ENCODE measurements at places on chromosomes 5 and 9.

GRCh38 chr5:179257176-179257682 is 88.0 kb downstream of the ADAMTS2 start:
- no peak for DNase-seq

GRCh38 chr5:134420343-134420742 is 8.7 kb upstream of the CDKN2AIPNL start:
- DNase-seq: no peak

DNA sequence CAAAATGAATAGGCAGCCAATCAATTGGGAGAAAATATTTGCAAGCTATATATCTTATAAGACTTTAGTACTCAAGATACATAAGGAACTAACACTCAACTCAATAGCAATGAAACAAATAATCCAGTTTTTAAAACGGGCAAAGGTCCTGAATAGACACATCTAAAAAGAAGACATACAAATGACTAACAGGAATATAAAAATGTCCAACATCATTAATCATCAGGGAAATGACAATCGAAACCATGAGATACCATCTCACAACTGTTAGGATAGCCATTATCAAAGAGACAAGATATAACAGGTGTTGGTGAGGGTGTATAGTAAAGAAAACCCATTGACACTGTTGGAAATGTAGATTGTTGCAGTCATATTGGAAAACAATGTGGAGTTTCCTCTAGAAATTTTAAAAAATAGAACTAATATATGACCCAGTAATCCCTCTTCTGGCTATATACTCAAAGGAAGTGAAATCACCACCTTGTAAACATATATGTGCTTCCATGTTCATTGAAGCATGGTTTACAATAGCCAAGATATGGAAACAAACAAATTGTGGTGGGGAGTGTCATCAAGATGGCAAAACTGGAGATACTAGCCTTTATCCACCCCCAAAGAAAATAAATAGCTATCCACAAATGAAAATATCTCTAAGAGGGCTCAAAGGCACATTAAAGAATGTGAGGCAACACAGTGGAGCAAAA is 13.9 kb upstream of the BTNL3 start:
- DNase-seq: no peak

DNA sequence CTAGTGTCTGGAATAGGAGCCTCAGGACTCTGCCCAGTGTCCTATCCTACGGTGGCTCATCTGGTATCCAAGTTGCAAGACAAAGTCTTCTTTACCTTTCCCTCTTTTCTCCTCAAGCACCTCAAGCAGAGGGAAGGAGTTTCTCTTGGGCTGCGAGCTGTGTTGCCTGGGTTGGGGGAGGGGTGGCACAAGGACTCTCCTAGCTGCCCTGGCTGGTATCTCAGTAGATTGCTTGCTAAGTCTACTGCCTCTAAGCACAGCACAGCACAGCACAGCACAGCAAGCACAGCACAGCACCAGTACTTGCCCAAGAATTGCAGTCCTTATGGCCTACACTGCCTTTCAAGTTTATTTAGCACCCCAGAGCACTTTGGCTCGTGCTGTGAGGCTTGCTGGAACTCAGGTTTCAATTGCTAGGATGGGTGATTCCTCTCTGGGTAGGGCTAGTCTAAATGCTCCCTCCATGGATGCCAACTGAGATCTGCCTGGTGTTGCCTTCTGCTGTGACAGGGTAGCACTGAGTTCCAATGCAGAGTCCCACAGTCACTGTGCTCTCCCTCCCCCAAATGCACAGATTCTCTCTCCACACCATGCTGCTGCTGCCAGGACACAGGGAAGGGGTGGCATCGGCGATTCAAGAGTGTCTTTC is 213.1 kb upstream of the POU5F2 start:
- DNase-seq: no peak

GRCh38 chr9:133606708-133607025 is 2.5 kb downstream of the FAM163B start:
- no peak for DNase-seq

DNA sequence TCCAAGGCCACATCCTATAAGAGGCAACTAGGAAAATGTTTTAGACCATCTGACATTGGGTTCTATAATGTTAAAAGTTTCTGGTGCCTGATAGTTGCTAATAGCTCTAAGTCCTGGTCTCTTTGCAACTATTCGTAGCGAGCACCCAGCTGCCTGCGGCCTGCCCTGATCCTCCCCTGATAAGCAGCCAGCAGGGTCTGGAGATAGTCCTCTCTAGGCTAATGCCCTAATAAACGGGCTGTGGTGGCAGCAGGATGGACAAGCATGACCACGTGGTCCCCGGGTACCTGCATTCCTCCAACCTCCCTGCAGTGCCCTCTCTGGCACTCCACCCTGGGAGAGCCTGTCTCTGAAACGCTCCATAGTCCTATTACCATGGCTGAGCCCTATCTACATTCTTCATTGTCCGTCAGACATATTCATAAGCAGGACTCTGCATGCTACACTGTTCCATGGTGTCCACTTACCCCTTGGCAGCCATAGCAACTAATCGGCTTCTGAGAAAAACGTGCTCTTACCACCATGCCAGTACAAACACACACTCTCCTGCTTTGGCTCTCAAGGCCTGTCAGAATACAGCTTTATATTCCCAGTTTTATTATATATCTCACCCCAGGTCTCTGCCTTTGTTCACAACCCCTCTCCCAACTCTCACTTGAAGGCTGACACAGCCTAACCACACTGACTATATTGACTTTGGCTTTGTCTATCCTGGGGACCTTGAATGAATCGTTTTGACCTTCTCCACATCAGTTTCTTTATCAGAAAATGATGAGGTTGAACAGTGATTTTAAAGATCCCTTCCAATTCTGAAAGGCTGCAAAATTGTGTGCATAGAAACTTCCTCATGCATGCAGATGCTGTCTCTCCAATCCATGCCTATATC is 49.9 kb upstream of the DAPK1 start:
- DNase-seq: no peak

- no peak for DNase-seq
These were observed 276.4 kb downstream of the CDK5RAP2 start for GRCh38 chr9:120303519-120303918.

- DNase-seq: no peak
These were observed 63.9 kb upstream of the TNFAIP8 start for GRCh38 chr5:119291877-119292276.

- DNase-seq: no peak
These were observed 12.1 kb downstream of the NCBP1 start for GRCh38 chr9:97645720-97646119.

DNA sequence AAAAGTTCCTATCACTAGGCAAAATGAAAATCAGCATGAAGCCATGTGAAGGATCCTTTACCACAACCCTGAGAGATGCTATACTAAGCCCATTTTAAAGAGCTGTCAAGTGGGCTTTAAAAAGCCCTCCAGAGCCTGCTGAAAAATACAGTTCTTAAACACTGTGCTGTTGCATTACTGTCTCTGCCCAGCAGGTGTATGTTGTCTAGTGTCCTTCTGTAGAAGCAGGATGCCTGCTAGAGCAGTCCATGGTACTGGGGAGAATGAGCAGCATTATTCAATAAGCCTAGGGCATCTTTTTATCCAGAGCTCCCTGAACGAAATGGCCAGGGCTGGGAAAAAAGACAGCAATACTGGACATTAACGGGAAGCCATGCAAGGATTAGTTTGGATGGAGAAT is 126.2 kb upstream of the PLCXD3 start:
- no peak for DNase-seq

- DNase-seq: no peak
These were observed 70.7 kb upstream of the GNE start for GRCh38 chr9:36328798-36329411.

DNA sequence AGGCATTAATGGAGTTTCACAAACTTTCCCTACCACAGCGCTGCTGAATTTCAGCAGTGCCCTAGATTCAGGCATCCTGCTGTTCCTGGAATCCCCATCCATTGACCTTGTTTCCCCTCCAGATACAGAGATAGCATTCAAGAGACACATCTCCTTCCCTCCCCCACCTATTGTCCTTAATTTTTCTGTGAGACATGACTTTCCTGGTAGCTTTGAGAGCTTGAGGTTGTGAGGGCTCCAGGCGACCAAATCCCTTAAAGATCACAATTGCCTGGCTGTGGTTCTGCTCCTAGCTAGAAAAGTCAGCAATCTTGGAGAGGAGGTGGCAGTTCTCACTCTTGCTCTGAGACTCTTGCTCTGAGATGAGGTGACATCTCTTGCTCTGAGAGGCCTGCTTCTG is 48.0 kb downstream of the PRR16 start:
- DNase-seq: no peak

DNA sequence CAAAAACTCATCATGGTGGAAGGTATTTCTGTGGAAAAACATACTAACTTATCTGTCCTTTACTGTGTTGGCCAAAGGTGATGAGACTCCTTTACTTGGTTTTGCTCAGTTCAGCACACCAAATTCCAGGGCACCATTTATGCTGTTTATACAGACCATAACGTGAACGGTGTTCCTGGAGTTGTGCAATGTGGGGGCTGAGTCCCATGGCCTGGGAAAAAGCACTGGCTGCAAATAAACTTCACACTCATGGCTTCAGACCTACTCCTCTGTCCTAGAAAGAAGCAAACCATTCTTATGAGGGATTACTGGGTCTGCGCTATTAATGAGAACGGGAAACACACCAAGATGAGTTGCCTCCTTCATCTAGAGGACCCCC is 10.4 kb downstream of the FREM1 start:
- DNase-seq: no peak

GRCh38 chr9:127489471-127490115 is 38.3 kb downstream of the LRSAM1 start:
- no peak for DNase-seq

DNA sequence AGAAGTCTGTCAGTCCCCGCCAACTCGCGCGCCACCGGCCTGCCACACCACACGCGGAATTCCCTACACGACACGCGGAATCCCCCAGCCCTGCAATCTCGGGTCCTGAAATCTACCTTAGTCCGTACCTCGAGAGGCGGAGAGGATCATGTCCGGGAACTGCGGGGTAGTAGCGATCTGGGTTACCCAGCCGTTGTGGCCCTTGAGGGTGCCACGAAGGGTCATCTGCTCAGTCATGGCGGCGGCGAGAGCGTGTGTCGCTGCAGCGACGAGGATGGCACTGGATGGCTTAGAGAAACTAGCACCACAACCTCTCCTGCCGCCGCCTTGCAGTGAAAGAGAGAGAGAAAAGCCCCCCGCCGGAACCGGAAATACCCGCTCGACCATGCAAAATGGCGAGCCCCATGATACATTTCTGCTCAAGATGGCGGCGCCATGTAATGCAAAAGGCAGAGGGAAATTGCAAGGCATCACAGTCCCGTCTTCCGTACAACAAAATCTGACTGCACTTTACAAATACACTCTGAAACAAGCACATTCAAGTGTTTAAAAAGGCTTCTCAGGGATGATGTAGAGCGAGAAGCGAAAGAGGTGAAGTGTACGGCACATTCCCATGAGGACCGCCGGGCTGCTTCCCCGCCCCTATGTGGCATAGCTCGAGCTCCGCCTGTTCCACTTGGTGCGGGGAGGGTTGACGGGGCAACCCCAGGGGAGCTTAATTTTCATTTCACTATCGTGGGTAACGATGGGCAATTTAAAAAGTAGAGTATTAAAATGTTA is at the start of gene RACK1:
Gene RACK1, minus strand, starts transcription at position 343 of the 780 bp plus-strand sequence. Its CDS starts 106 bp downstream, at position 237.
- peak; percentile 83 for DNase-seq

GRCh38 chr5:16588434-16589214 is 28.2 kb downstream of the RETREG1 start:
- DNase-seq: no peak

DNA sequence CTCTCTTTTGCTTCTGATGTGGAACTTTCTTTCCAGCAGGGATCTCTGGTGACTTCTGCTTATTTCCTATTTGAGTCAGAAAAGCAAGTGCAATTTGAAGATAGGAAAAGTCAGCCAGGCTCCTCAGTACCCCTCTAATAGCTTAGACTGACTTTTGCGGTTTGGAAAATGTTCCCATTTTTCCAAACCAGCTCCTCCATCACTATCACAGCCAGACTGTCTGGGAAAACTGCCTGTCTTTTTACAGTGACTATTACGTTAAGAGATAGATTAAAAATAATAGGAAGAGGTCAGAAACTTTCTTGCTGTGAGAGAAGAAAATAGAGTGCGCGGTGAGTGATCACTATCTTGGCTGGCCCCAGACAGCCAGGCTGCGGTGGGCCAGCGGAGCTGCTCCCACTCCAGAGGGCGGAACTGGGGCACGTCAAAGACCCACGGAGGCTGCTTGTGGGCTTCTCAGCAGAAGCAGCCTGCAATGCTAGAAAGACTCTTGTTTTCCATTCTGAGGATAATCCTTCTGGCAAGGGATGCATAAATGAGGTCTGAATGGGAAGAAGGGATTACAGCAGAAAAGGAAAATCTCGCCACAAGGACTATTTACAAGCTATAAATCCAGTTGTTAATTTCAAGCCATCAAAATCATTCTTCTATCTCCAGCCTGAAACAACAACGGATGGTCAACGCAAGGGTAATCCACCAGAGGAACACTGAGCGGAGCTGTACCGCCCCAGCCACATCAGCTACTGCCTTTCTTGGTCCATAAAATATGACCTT is 151.0 kb upstream of the MSX2 start:
- no peak for DNase-seq

- no peak for DNase-seq
These were observed 236.6 kb downstream of the CDK5RAP2 start for GRCh38 chr9:120343416-120343815.

DNA sequence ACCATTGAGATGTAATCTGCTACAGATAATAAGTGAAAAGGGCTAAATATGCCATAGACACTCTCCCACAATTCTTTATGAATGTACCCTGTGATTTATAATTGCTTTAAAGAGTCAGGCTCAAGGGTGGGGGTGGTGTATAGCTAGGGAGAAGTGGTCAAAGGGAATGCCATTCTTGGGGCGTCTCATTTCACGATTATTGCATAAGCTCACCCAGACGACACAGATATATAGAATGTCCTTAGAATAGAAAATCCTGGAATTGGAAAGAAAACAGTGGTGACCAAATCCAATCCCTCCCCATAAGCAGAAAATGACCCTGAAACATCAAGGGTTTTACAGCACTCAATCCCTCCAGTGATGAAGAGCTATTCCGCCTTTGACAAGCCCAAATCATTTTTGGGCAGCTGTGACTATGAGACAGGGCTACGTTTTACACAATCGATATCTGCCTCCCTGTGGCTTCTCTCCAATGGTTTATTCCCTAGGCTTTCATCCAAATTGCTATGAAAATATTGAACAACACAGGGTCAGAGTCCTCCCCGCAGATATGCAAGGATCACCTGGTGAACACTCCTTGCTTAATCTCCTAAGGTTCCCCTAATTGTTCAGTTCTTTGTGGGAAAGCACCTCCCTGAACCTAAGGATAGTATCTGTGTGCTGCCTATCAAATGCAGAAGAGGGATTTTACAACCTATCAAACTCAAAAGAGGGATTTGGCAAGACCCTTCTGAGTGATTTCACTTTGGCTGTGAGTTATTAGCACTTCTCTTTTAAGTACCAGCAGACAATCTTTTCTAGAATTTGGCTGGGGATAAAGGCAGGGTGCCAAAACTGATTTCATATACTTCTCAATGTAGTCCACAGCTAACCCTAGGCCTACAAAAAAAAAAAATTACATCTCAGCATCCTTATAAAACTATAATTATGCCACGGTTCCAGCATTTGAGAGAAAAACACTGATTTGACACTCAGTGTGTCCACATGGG is 144.9 kb upstream of the CDH6 start:
- DNase-seq: no peak

DNA sequence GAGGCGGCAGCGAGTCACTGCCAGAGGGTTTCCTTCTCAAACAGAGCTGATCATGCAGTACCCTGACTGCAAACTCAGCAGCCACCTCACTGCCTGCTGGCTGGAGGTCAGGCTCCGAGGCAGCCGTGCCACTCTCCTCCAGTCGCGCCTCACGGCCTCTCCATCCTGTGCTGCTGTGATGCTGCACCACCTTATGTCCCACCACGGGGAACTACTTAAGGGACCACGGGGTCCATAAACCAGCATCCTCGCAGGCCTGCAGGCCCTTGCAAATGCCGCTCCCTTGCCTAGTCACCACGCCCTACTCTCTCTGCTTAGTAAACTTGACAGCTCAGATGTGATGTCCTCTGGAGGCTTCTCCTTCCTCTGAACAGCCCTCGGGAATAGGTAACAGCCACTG is 99.2 kb downstream of the CRB2 start:
- DNase-seq: no peak
